ENCODE measurements at places on chromosomes 3 and 15.
A peak's percentile ranks its signal among the peaks of the same experiment; 100 is the strongest.

DNA sequence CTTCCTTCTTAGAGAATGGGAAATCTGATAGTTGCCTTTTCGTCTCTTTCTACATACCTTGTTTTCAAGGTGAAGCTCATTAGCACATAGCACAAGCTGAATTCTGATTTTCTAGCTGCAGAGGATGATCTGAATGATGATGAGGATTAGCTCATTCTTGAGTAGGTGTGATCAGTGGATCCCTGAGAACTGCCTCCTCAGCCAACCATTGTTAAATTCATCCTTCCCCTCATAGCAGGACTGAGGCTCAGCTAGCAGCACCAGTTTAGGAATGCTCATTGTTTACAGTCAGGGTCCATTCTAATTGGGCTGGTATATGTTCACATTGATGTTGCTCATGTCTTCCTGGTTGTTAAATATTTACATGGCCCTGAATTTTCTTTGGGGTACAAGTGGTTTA is 299.9 kb upstream of the MME start:
- DNase-seq = no peak

DNA sequence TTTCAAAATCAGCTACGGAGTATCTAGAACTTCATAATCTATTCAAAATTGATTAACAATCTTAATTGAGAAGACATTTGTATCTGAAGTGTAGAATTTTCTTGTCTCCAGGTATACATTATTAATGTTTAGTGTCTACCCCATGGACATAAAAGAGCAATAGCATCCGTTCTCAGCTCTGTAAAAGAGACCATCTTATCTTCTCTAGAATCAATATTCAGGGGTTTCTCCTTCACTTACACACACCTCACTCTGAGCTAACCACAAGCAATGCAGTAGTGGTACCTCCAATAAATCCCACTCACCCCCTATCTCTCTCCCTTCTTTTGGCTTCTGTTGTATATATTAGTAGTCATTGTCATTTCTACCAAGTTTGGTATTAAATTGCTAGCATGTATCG is 16.2 kb downstream of the MBNL1 start:
- no peak for DNase-seq

GRCh38 chr3:99599894-99600293 is 38.5 kb upstream of the COL8A1 start:
- DNase-seq = no peak

DNA sequence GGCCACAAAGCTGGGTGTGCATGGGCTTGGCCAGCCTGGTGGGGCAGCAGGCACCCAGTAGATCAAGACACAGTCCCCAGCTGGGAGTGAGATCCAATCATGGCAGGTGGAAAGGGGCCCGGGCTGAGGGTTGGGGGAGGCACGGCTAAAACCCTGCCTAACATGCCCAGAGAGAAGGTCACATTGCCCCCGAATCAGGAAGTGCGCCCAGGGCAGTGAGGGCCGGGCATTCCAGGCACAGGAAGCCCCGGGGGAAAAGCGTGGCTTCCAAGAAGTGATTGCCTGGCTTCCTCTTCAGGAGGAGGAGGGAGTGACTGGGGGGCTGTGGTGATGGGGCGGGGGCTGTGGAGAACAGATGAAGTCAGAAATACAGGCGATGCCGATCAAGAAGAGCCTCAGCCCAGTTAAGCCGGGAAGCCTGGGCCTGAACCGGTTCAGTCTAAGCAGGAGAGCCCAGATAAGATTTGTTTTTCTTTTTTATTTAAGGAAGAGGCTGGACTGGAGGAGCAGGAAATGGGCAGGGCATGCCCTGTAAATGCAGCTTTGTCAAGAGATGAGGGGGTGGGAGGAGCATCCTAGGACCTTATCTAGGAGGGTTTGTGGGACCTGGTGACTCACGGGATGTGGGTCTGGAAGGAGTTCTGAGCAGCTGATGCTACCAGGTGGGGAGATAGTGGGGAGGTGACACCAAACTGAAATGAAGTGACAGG is 83.9 kb downstream of the CHSY1 start:
- DNase-seq = peak; percentile 45

DNA sequence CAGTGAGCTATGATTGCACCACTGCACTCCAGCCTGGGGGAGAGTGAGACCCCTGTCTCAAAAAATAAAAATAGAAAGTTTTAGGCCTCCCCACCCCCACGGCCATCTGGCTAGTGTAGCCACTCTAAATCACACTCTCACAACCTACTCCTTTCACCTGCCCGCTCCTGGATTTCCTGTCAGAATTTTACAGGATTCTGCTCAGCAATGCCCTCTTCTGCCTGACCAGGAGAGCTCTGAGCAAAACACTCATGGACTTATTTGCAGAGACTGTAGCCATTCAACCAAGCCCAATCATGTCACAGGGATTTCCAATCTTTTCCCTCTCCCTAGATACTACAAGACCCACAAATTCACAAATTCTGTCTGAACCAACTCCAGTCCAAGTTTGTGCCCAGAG is 242.6 kb upstream of the TPRG1 start:
- no peak for DNase-seq

DNA sequence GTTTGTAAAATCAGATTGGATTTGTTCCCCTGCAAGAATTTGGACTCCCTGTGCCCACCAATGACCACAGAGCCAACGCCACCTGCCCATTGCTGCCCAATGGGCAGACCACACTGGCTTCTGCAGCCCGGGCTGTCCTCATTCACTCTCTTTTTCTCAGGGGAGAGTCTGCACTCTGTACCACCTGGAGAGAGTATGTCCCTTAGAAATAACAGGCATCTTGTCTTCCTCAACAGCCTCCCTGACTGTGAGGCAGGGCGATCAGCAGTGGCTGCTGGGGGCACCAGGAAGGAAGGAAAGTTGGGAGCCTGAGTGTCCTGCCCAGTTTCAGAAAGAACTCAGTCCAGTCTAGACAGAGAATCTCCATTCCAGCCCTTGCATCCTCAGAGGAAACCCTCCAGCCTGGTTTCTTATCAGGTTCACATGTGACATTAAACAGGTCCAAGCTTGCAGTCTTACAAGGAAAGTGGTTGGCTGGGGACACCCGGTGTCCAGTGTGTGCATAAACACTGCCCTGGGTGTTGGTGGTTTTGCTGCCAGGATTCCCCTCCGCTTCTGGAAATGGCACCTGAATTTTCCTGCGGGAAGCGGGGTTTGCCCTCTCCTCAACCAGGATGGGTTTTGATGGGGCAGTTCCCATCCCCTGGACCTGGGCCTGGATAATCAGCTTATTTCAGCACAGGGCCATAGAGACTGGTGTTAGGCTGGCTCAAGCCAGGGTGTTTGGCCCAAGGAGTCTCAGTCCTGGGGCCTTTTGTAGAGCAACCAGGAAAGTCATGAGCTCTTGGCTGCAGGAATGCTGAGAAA is 37.2 kb downstream of the SSUH2 start:
- no peak for DNase-seq

DNA sequence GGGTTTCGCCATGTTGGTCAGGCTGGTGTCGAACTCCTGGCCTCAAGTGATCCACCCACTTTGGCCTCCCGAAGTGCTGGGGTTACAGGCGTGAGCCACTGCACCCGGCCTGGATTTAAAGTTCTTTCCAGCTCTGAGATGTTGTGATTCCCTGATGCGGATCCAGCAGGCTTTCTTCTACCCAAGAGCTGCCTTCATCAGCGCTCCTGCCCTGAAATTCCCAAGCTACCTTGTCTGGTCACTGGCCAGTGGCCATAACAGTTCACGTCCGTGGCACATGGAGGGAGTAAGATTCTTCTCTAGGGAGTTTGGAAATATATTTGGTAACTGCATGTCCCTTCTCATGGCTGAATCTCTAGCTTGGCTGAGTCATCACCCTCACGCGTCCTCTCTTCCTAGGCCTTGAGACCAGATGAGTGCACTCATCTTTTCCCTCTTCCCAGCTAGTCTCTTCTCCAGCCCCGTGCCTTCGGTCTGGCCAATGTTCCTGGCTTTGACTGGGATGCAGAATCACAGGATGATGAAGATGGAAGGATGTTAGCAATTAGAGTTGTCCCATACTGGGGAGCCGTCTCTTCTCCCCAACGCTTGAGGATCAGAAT is 29.8 kb upstream of the APOD start:
- DNase-seq = no peak

DNA sequence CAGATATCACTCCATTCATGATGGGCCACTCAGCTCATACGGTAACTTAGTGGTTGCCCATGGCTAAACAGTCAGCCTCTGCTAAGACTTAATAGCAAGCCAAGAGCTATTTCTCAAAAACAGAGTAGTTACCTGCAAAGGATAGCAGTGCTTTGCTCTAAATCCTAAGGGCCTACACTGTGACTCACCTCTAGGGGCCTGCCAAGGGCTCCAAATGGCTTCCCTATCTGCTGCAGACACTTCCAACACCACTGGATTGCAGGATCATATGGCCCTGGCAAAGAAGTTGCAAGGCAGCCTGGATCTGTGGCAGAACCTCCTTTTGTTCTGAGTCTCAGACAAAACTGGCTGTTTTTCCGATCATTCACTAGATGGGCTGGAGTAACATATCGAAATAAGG is 17.8 kb downstream of the CGGBP1 start:
- DNase-seq = no peak

DNA sequence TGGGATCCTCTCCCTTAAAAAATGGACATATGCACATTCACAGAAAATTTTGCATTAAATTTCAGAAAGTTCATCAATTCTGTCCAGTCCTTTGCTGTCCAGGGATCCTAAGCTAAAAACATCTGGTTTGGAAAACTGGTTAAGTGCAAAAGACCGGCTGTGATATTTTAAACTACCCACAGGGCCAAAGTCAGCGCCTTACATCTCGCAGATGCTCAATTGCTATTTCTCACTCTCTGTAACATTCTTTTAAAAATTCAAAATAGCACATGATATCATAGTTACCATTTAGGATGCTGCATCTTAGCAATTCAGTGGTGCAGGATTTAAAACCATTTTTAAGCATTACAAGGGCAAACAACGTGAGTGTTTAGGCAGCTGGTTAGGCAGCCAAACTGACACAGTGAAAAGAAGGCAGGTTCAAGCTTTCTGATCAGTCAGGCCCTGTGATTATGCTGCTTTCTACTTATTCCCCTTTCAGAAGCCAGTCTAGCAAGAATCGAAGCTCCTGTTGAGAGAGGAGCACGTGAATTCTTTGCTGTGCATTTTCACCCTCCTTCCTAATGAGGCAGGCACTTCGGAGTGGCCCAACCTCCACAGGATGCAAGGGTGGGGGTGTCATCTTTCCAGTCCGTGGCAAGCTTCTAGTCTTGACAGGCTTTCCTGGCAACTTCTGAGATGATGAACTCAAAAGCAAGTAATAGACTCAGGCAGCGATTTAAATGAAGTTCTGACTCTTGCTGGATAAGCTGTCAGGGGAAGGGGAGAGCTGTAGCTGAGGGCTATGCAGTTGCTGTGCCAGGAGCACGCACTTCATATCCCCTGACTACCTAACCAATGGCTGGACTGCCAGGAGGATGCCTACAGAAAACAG is 8.8 kb downstream of the PRICKLE2 start:
- DNase-seq = no peak

DNA sequence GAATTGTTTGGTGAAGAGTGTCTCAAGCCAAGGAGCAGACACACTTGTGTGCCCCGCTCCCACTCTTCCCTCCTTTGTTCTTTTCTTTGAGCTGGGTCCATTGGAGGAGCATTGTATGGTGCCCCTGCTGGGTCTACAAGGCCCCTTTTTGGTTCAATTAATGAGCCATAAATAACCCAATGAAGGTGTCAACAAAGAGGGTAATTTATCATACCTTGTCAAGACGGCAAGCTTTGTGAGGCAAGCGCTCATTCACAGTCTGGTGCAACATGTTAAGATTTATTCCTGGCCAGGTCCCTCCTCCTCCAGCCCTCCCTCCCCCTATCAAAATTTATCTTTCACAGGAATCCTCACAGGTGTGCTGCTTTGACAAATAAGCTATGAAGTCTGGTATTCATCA is 300.1 kb downstream of the RORA start:
- no peak for DNase-seq

GRCh38 chr3:12940854-12941253 is 99.5 kb upstream of the RPL32 start:
- no peak for DNase-seq

DNA sequence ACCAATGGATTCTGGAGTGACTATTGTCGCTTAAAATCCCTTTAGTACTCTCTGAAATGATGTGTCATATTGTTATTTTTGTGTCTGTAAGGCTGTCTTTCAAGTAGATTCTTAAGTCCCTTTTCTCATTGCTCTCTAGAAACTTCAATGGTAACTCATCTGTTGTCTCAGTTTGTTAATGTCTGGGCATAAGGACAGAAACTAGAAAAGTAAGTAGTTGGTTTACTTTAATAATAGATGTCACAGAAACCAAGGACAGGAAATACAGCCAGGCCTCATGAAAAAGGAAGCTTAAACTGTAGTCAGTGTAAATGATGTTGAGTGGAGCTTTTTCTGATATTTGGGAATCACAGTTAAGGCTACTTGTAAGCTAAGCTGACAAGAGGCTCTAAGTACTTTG is 730.2 kb upstream of the DPPA4 start:
- no peak for DNase-seq

DNA sequence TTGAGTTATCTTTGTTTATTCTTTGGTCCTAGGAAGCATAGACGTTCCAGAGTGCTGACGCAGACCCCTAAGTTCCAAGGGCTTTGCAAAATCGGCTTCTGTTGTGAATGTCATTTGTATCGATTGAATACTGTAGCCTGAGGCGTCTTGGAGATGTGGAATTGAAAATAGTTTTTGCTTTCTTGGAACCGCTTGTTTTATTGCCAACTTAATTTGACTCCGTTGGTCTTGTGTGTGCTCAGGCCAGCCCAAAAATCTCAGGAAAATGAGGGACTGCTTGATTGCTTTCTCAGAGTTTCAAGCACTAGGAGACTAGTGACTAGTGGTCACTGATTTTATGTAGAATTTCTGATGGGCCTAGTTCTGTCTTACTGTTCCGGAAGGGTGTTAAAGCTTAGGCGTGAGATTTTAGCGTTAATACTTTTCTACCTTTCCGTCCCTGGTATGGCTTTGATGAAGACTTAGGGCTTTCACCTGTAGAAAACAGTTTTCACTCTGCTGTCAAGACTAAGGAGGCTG is 263 bp upstream of the UTS2B start:
- DNase-seq = peak; percentile 52

- DNase-seq = no peak
These were observed 1.2 kb downstream of the MEX3B start for GRCh38 chr15:82044373-82045178.

DNA sequence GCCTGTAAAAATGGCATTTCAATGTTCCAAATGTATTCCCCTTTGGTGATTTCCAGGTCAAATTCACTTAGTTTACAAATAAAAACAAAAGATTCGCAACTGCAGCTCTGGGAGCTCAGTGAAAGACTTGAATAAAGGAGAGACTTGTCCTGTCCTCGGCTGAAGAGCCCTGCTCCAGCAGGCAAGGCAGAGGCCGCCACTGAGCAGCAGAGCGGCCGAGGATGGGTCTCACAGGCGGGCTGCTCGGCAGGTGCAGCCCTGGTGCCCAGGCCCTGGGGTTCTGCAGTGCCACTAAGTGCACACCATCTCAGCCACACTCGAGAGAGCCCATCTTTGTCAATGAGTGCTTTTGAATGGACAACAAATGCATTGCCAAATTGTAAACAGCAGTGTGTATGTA is 856.2 kb downstream of the AGBL1 start:
- no peak for DNase-seq
